Stimulated activated CD4-positive, alpha-beta T cell treated with anti-CD3 and anti-CD28 coated beads, Interleukin-15, amount 100 ng/mL, for 1 hour (primary cell): ENCODE measurements at places on chromosomes 4 and X.

DNA sequence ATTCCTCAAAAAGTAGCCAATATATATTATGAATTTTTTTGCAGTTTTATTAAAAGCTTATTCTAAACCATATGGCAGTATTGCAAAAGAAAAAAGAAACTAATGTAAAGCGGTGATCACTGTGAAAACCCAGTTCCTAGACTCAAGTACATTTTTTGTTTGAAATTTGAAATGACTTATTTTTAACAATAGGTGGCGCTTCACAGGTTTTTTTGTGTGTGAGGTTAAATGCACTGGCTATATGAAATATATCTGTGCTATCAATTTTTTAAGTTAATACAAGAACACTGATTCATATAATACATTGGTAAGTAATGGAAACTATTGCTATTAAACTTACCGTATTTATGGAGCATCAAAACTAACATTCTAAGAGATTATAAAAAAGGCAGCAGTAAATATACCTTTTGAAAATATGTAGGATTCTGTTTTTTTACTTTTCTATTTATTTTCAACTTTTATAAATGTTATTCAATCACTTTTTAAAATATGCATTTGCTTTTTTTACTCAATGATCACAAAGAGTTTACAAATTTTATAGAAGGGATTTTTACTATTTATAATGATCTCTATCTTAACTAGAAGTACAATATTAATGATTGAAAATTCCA is 5.6 kb upstream of the SPRY1 start:
- DNase-seq = no peak

- no peak for DNase-seq
Measured at GRCh38 chrX:334331-334891, 15.8 kb upstream of the GTPBP6 start.

GRCh38 chrX:40147126-40147952 is 49.6 kb upstream of the BCOR start:
- no peak for DNase-seq

GRCh38 chr4:40832175-40832574 is 82.4 kb downstream of the NSUN7 start:
- no peak for DNase-seq

GRCh38 chr4:162707962-162708361 is 458.7 kb downstream of the NAF1 start:
- no peak for DNase-seq

DNA sequence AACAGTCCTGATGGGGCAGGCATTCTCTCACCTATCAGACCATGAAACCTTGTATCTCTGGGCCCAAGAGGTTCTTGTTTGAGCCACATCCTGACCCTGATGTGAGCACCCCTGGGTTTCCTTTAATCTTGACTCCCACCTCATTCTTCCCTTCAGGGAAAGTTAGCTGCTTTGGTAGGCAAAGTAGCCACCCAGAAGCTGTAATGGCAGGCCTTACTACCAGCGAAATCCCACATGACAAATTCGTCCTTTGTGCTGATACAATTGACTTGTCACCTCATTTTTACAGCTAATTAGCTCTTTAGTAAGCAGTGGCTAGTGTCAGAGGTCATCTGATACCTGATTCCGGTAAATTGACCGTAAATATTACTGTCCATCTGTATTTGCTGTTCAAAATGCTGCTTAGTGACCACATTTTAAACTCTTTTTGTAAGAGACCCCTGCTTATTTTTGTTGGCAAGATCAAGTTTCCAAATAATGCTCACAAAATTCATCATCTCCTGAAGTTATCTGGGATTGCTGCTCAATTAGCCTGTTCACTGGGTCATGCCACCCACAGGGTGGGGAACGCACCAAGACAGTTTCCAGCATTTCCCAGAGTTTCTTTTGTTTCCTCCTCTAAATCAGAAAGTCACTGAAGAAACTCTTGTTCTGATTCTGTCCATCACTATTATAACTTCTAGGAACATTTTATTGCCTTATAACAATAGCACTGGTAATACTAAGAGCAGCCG is 329.7 kb downstream of the GPAT3 start:
- no peak for DNase-seq

DNA sequence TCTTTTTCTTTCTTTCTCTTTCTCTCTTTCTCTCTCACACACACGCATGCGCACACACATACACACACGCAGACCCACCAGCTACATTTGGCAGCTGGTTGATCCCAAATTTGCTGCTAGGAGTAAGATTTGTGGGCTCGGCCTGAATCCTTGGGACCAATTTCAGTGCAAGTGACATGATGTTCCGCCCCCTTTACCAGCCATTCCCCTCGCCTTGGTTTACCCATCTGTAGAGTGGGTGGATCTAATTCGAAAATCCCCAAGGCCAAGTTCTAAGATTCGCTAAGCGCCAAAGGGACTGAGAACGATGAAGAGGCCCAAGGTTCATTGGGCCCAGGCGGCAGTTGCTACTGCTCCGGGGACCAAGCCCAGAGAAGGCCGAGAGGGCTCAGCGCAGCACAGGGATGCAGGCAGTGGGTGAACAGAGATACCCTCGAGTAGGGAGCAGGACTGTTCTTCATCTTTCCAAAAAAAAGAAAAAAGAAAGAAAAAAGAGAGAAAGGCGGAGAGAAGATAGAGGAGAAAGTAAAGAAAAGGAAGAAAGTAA is 5.8 kb downstream of the NKX3-2 start:
- no peak for DNase-seq

DNA sequence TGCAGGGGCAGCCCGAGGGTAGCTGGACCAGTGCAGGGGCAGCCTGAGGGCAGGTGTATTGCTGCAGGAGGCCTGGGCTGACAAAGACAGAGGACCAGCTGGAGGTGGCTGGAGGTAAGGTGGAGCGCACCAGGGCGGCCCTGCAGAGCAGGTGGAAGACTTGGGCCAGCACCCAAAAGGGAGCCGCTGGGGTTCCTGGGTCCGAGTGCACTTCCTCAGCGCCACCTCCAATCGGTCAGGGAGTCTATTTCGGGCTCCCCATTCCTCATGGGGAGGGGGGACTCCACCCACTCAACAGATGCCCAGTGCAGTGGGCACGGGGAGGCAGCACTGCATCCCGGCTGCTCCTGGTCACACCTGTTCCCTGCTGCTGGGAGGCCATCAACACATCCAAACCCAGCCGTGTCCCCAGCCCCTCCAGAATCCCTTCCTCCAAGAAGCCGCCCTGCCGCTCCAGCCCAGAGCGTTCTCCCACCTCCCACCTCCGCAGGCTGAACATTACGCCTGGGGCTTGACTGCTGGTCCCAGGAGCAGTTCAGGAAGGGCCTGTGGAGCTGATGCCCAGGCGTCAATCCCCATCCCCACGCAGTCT is 1.5 kb downstream of the LRPAP1 start:
- DNase-seq = no peak

DNA sequence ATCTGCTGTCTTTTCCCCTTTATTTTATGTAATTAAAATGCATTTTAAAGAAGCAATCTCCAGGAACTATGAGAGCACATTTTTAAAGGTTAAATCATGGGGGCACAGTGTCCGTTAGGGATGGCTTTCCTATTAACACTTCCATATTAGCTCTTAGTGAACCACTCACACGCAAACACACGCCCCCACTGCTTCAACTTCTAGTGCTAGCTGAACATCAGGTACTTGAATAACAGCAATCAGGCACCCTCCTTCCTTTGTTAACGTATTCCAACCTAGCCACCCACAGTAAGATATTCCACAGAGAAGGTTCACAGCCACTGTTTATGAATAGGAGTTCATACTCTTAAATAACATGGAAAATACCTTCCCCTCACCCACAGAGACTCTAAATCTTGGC is 9.3 kb downstream of the TMEM255A start:
- no peak for DNase-seq

DNA sequence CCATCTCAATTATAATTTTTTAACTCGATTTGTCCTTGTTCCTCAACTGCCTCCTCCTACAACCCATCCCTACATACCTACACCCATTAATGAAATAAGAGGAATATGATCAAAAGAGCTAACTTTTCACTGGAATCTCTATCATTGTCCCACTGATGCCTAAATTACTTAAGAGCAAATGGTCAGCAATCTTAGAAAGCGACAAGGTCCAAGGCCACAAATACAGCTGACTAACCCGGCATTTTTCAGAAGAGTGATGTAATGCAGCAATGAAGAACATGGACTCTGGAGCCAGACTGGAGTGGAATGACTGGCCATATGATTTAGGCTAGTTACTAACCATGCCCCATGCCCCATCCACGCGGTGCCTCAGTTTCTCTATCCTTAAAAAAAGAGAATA is 56.2 kb downstream of the PPA2 start:
- no peak for DNase-seq

GRCh38 chr4:86961605-86962295 is 26.9 kb downstream of the AFF1 start:
- no peak for DNase-seq

DNA sequence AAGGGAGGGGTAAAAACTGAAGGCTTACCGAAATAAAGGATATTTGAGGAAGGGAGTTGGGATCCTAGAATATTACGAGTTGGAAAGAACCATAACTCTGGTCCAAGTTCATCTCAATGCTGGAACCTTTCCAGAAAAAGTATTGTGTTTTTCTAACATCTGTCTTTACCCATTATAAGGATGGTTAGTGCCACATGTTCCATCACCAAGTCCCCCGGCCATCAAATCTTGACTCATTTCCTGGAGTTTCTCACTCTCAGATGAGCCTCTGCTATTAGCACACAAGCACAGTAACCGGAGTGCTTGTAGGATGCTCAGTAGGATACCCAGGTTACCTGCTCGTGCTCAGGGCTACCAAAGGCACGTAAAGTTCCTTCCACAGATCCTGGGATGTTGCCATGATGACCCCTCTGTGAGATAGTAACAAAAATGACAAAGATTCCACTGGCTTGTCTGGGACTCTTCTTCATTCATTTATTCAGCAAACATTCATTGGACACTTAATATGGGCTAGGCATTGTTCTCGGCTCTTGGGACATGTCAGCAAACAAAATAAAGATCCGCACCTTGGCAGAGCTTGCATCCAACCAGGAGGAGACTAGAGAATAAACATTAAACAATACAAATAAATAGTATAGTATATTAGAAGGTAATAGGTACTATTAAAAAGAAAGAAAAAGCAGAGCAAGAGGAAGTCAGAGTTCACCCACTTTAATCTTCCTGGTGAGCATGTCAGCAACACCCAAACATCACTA is 36.3 kb downstream of the PKD2 start:
- no peak for DNase-seq
